ENCODE measurements at places on chromosomes 4 and X.
A peak's percentile ranks its signal among the peaks of the same experiment; 100 is the strongest.

- ATAC-seq = no peak
Observed at GRCh38 chrX:2908125-2908685, 20.9 kb downstream of the ARSD start.

DNA sequence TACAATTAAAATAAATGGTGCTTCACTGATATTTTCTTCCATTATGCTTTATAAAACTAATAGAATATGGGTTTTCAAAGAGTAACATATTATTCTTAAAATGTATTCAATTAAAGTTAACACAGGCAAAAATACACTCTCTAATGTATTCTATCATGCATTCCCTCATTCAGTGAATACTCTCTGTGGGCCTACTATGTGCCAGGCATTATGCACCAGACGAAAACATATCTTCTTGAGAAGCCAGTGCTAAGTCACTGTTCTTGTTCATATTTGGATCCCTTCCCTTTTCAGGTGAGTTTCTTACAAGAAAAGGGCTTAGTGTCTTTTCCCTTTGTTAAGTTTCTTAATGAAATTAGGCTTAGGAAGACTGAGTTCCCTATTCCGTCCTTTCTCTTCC, 58.1 kb downstream of the NAF1 start:
- no peak for ATAC-seq

- ATAC-seq = no peak
Observed at GRCh38 chr4:94168321-94168720, 39.3 kb upstream of the SMARCAD1 start.

DNA sequence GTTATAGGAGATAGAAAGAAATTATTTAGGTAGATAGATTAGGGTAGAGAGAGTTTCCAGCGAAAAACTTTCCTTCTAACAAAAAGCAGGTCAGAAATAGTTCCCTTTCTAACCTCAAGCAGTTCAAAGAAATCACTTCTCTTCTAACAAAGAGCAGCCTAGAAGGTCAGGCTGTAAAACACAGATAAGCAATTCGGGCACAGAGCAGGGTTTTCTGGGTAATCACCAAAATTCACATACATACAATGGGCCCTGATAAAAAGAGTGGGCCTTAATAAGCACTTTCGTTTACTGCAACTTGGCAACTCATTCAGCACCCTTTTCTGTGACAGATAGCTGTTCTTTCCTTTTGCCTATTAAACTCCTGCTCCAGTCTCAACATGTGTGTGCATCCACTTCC, 13.4 kb upstream of the NAF1 start:
- no peak for ATAC-seq

DNA sequence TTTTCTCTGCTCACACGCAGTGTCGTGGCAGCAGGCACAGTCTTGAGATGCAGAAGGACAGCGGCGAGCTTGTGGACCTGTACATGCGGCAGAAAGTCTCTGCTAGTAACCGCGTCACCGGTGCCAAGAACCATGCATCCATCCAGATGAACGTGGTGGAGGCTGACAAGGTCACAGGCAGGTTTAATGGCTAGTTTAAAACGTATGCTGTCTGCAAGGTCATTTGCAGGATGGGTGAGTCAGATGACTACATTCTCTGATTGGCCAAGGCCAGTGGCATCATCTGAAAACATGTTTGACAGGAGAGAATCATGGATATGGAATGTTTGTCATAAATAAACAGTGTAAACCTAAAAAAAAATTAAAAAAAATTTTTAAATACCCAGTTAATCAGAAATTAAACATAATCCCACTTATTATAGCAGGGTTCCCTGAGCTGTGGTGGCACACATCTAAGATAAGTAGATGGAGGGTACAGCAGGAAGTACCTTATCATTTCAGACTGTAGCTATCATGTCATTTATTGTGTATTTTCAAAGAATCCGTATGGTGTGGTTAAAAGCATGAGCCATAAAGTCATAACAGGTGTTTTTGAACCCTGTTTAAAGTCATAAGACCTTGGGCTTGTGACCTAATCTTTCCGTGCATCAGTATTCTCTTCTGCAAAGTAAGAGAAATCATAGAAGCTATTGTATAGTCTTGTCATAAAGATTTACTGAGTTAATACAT, 7.5 kb upstream of the BMP2K start:
- peak; percentile 56 for ATAC-seq

DNA sequence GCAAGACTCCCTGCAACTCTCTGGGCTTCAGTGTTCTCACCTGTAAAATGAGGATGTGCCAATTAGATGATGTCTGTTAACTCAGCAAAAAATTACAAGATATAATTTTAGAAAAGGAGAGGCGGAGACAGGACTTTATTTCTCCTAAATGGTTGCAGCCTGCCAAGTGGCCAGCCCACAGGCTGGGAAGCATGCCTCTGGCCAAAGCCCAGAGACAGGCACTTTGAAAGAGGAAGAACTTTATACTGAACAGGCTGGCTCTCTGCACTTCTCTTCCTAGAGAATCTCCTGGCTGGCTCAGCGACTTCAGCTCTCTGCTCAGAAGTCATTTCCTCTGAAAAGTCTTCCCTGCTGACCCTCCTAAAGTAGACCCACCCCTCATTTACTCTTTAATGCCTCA, 3.7 kb downstream of the PRDM5 start:
- no peak for ATAC-seq

DNA sequence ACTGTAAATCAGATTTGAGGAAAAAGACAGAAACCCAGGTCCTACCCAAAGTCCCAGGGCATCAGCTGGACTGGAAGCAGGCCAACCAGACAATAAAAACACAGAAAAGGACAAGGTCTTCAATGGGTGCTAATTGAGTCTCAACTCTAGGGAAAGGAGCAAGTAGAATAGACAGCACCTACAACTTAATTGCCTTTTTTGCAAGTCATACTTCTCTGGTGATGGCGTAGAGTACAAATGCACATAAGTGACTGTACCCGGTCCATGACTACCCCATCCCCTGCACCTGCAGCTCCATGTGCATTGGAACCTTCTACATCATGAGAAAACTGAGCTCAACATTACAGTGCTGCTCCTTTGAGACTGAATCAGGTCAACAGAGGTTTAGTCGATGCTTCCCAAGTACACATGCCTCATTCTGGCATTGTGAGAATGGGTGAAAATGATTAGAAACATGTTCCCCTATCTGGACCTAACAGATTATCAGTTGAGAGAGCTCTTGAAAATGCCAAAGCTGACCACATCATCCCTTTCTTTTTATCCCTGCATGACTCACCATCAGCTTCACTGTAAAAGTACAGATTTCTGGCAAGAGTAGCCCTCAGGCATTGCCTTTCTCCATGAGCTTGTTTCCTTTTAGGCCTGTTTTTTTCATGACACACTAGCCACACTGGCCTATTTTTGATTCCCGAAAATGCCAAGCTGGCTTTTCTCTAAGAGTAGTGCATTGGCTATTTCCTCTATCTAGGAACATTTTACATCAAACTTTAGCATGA, 298.3 kb downstream of the HS3ST1 start:
- ATAC-seq = no peak

DNA sequence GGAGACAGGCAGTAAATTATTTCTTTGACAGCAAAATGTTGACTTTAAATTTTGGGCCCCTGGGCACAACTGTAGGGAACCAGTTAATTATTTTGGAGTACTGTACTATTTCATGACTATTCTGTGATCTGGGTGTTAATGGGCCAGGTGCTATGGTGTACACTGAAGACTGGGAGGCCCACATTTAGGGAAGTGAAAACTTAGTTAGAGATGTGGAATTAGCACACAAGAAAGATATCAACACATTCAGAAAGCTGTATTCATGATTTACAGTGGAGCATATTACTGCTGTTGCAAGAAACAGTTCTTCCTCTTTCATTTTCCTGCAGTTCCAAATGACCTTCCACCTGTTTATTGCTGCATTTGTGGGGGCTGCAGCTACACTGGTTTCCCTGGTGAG, 12.4 kb downstream of the PLP1 start:
- no peak for ATAC-seq

DNA sequence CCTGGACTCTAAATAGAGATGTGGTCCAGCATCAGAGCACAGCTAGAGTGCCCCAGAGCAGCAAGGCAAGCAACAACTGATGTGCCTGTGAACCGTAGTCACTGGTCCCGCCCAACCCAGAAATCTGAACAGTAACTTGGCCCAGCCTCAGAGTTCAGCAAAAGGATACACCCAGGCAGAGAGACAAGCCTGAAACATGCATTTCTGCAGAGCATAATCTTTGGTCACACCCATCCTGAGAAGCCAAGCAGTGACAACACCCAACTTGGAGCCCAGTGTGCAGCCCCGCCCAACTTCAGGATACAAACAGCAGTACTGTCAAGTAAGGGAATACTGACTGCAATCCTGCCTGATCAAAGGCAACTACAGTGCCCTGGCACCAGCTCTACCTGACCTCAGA, 78.9 kb downstream of the CCDC160 start:
- ATAC-seq = no peak

- ATAC-seq = no peak
Observed at GRCh38 chrX:21745756-21746155, 12.2 kb downstream of the SMPX start.

DNA sequence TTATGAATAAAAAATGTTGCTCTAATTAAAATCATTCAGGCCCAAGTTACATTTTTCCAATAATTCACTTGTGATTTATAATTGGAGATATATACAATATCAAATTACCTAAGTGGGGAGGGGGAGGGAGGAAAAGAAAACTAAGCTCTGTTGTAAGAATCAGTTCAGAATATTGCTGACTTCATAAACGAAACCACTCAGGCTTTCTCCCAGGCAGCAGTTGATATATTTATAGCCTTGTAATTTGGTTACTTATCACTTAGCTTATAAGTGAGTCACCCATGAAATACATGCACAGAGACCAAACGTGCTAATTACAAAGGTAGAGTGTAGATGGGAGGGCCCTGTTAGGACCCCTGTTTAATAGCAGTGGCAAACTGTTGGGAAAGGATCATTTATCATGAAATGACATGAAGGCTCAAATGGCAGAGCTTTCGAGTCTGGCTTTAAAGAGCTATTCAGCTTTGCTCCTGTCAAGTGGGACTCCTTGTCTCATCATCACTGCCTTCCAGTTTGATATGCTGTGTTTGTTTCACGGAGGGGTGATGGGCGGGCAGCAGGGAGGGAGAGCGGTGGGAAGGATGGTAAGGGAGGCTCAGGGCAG, 105.6 kb upstream of the PGRMC2 start:
- ATAC-seq = no peak

DNA sequence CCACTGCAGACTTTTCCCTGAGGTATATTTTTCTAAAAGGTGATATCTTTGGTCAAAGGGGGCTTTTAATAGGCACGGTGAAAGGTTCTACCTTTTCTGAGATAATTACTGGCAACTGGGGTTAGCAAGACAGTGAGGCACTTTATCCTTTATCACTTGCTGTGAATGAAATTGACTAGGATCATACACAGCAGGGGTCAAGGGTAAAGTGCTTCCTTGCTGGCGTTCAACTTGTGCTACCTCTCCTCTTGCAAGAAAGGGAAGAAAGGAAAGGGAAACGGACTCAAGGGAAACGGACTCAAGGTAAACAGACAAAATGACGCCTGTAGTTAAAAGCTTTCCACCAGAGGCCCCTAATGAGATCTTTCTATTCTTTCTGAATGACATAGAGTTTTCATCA, 78.6 kb upstream of the RAPGEF2 start:
- ATAC-seq = no peak

DNA sequence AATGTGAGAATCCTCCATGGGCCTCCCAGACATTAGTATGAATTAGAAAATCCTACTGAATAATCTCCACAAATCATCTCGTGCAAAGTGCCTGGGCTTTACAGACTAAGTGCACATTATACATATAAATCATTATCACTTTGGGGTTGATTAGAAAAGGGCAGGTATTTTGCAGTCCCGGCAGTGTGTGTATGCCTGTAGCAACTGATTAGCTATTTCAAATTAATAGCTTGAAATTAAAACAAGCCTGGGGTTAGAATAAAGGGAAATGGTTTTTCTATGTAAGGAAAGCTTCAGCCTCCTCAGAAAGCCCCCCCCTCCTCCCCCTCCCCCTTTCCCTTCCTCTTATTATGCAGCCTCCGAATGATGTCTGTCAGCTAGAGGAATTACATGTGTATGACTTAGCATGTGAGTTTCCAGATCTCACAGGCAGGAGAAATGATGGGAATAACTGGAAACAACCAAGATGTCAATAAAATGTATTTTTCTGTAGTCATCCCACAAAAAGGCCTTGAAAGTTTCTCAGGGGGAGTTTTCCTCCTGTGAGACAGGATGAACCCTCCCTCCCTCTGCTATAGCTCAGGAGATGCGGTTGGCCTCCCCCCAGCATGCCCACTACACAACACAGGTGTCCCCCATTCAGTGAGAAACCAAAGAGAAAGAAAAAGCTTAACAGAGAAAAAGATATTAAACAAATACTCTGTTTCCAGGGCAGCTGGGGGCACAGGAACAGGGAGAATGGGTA, 41.2 kb upstream of the RASGEF1B start:
- ATAC-seq = no peak

- ATAC-seq = no peak
Observed at GRCh38 chr4:27692158-27692557, 831.5 kb downstream of the STIM2 start.

- ATAC-seq = no peak
Observed at GRCh38 chr4:80042821-80043220, 30.2 kb downstream of the ANTXR2 start.

- no peak for ATAC-seq
Observed at GRCh38 chr4:61407642-61408618, 207.8 kb downstream of the ADGRL3 start.

DNA sequence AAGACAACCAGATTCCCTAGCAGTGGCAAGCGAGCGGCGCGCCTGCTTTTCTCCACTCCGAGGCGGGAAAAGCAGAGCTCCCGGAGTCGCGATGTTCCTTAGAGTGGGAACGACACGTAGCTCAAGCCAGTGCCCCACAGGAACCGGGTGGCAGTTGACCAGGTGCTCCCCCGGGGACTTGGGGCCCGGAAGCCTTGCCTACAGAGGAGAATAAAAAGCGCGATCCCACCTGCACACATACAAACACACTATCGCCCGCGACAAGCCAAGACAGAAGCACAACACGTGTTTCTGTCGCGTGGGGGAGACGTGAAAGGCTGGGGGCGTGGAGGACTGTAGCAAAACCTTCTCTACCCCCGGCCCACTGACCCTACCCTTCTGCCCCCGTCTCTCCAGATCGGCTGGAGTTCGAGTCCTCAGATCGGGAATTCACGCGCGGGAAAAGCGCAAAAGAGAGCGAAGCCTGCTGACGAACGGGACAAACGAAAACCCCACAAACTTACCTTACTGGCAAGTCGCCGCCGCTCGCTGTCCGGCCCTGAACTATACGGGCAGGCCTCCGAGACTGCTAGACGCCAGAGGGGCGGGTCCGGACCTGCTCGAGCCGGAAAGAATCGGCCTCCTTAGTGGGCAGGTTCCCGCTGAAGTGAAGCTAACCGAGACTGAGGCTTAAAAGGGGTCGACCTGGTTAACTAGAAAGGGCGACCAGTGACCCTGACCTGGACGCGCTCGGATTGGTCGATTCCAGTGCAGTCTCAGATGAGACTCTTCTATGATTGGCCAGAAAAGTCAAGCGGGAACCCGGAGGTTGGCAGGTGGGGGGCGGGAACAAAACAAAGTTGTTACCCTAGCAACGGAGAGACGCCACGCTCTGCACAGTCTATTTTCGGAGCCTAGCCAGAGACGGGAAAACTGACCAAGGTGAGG, at the start of the genes DNAAF6 and NUP62CL:
DNAAF6 (plus strand) TSS at position 842 of the 927 bp plus-strand sequence. CDS start 6,265 bp downstream, outside the sequence.
NUP62CL (minus strand) TSS at position 664 of the 927 bp plus-strand sequence. CDS start 31,287 bp downstream, outside the sequence.
- peak; percentile 97 for ATAC-seq
